ENCODE measurements at places on chromosomes 7 and 10.

GRCh38 chr10:44955413-44956070, 4.1 kb upstream of the RASSF4 start:
- no peak for DNase-seq

DNA sequence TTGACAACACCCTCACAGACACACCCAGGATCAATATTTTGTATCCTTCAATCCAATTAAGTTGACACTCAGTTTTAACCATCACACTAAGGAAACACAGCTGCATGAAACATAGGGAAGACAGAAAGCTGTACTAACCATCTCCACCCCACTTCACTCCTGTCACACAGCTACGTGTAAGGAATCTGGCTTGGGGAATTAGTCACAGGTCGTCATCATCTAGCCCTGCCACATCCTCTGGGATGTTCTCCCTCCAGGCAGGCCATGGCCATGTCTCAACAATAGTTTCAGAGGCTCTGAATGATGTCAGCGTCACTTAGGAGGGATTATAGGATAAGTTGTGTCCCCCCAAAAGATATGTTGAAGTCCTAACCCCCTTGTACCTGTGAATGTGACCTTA, 10.8 kb upstream of the SEMA3C start:
- no peak for DNase-seq

DNA sequence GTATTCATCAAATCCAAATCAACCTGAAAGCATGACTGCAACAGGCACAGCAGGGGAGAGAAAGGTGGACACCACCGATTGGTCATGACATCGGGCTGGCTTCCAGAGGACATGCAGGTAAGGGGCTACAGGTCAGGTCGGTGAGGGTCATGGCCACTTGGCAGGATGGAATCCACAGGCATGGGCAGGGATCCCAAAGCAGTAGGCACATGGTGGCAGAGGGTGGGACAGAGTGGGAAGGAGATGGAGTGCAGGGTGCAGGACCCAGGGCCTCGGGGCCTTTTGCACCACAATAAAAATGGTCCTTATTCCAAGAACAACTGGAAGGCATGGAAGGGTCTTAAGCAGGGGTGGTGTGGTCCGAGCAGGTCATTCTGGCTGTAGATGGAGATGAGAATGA, 33.0 kb downstream of the C10orf90 start:
- no peak for DNase-seq

DNA sequence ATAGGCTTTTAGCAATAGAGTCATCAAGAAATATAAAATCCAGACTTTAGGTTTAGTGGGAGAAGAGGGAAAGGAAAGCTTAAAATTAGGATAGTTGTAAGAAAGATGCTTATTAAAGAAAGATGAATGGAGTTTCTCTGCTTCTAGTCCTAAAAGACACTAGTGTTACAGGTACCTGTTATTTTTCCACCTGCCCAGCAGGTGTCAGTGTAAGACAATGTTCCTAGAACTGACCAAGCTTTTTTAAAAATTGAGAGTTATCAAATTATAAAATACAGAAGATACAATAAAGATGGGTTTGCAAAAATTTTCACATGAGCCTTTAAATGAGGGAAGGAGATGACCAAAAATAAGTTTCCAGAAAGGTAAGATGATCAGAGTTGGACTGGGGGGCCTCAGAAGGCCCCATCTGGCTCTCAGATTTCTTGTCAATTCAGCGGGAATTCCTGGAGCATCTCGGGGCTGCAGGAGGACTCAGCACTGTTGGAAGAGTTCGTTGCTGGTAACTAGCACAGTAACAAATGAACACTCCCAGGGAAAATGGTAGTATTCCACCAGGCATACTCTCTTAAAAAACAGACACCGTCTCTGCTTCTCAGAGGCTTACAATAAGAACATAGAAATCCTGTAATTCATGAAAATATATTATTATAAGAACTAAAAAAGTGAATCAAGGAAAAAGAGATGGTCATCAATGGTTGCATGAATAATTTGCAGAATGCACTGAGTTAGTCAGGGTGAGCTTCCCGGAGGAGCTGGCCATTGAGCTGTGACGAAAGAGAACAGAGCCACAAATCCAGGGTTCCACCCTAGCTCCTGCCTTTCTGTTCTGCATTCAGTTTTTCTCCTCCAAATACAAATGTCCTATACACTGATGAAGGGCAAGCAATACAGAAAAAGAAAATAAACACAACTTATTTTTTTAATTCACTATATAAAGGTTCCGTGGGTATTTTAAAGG, 71.8 kb upstream of the PIK3CG start:
- DNase-seq: no peak

DNA sequence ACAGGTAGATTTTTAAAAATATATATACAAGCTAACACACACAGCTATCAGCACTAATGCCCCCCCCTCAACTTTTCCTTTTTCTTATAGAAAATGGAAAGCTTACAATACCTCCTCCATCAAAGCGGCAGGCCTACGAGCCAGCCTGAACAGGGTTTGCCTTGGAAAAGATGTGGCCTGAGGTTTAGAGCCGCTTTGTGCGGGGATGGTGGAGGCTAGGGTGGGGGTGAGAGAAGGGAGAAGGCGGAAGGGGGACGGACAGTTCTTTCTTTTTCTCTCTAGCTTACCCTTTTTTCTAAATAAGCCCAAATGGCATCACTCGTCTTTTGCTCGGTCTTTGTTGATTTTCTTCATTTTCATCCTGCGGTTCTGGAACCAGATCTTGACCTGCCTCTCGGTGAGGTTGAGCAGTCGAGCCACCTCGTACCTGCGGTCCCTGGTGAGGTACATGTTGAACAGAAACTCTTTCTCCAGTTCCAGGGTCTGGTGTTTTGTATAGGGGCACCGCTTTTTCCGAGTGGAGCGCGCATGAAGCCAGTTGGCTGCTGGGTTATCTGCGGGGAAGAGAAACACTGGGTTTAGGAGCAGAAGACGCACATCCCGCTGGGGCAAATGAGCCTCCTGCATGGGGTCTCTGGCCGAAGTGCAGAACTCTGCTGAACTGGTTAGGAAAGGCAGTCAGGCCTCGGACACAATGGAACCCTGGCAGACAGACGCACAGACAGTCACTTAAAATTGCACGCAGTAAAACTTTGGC, 1.9 kb downstream of the HOXA9 start:
- no peak for DNase-seq

GRCh38 chr7:93228302-93228701, 2.0 kb upstream of the HEPACAM2 start:
- DNase-seq: peak; percentile 45

DNA sequence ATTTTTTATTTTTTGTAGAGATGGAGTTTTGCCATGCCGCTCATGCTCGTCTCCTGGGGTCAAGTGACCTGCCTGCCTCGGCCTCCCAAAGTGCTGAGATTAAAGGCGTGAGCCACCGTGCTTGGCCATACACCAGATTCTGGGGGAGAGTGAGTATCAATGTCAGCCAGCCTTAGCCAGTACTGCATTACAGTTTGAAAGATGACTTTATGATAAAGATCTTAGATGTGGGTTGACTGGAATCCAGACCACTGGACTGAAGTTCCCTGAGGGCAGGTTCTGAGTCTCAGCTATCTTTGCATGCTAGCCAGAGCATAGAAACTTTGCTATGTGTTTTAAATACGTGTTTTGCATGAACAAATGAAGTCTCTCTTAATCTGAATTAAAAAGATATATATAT, 117.2 kb upstream of the EFCAB10 start:
- no peak for DNase-seq

DNA sequence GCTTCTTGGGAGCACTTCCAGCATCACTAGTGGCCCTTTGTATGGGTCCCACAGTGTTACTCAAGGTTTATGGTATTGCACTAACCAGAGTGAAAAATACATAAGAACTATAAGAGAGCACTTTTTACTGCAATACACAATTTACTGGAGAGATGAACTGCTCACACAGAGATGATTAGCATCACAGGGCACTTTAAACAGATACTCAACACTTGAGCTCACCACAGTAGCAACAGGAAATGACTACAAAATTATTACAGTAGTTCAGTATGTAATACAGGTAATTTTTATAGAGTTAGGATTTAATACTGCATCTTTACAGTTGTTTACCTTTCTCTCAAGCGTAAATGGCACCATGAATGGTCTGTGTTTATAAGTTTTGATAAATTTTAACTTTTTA, 68.2 kb upstream of the CDK1 start:
- no peak for DNase-seq

GRCh38 chr10:13593535-13593934, 6.8 kb downstream of the PRPF18 start:
- no peak for DNase-seq

DNA sequence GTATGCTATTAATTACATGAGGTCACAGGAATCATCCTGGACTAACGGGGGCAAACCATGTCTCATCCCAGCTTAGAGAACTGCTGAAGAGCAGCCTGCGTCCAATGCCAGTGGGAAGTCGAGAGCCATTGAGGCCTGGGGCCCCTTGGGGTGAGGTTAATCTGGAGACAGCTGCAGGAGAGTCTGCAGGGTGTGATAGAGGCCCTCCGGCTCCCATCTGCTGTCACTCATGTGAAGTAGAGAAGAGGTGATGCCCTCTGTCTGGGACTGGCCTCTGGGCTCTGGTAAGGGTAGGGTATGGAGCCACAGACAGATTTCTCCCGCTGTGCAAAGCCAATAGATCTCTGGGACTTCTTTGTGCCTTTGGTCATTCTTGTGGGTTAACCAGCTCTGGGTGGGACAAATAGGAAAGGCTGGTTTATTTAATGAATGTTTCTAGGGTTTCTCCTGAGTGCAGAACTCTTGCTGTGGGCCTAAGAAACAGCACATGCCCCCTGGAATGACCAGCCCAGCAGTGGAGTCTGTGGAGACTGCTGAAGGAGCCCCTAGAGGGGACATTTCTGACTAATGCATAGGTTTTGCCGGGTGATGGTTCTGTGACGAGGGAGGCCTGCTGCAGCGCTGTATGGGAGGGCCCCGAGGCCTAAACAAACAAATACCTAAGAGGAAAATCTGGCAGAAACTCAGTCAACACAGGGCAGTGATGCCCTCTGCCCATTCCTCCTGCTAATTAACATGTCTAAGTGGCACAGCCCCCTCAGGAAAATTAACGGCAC, 34.5 kb downstream of the CRHR2 start:
- no peak for DNase-seq

DNA sequence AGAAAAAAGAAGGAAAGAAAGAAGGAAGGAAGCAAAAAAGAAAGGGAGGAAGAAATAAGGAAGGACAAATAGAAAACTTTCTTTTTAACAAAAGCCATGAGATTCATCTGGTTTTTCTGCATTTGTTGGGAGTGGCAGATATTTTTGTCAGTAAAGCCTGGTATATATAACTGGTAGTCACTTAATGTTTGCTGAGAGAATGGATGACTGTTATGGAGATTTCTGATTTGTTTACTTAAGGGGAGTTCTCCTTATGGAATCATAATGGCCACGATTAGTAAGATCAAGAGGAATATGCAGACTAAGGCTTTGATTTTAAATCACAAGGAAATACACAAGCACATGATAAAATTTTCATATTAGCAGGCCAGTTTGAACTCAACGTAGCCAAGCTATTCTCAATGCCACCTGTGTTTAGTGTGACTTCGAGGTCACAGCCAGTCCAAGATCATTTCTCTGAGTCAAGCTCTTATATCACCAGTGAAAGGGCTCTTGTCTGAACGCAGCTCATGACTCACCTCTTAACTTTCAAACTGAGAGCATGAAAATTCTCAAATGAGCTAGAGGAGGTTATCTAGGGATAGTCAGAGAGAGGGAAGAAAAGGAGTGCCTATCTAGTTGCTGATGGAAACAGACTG, 445.1 kb upstream of the ZMIZ1 start:
- no peak for DNase-seq

Measured in inflammatory macrophage treated with lipopolysaccharide for 1 hour (primary cell).